ENCODE measurements at places on chromosomes 3 and 15.

DNA sequence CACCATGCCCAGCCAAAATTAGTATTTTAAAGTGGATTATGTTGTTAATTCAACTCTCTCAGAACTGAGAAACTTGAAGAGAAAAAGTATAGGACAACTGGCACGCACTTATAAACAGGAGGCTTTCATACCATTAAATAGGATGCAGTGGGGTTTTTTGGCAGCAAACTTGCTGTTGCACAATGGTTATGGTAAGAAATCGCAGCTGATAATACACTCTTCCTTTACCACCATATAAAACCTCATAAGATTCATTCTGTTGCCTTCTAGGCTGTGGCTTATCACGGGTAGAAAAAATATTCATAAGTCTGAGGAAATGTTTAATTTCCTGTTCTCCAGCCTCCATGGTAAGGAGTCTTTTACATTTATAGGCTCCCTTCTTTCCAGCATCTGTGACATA, 95.3 kb downstream of the TMCO5A start:
- DNase-seq: no peak

DNA sequence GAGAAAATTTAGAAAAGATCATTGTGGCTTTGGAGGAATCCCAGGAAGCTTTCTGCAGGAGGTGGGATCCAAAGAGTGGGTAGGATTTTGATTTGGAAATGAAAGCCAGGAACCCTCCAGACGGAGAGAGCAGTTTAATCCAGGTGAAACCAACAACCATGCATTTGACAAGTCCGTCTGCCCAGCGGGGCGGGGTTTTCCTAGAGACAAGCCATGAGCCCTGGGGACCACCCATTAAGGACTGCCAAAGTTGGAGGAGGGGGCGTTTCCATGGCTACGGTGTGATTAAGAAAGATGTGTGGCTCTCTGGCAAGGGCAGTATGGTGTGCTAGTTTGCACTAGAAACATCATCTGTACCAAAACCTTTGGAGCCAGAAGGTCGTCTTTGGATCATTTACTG, 53.4 kb downstream of the SRGAP3 start:
- no peak for DNase-seq

- no peak for DNase-seq
Measured at GRCh38 chr3:169835533-169835932, 22.8 kb upstream of the LRRC34 start.

DNA sequence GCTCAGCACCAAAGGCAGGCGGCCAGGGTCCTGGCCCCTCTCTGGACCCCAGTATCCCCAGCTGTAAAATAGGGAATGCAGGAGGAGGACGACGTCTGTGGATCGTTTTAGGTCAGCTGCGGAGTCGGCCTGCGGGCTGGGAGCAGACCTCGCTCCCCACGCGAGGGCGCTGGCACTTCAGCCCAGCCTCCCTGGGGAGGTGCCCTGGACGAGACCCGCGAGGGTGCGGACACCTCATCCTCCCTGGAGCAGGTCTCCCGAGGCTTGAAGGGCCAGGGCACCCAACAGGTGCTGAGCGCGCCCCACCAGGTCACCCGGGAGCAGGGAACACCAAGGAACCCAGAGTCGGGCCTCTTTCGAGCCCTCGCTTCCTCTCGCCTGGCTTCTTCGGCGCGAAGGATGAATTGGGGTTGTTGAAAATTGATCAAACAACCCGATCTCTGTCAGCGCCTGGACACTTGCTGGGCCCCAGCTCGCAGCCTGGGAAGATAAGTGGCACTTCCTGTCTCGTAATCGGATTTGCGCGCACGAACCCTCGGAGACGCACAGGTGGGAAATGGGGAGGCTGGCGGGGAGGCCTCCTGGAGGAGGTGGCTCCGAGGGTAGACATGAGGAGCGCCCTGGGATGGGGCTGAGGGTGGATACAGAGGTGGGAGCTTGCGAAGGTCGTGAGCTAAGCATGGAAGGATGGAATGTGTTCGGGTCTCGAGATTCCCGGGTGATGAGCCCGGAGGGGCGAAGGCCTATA, 588 bp upstream of the VIPR1 start:
- peak; percentile 71 for DNase-seq

GRCh38 chr15:81030301-81030750, 29.6 kb downstream of the TLNRD1 start:
- no peak for DNase-seq

- DNase-seq: no peak
Measured at GRCh38 chr3:148333091-148333490, 364.6 kb upstream of the AGTR1 start.

DNA sequence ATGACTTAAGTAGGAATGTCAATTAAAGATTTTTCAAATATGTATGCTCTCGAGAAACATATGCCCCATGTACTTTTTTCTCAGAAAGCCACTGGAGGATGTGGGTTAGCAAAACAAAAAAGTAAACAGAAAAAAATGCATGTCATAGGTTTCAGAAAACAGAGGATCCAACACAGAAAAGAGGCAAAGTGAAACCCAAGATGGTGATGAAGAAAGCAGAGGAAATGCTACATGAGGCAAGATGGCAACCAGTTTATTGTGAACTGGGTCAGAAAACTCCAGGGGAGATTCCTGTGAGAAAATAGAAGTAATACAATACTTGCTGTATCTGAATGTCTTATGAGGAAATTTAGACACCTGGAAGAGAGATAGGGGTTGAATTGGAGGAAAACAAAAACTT, 30.8 kb upstream of the EOMES start:
- DNase-seq: no peak

DNA sequence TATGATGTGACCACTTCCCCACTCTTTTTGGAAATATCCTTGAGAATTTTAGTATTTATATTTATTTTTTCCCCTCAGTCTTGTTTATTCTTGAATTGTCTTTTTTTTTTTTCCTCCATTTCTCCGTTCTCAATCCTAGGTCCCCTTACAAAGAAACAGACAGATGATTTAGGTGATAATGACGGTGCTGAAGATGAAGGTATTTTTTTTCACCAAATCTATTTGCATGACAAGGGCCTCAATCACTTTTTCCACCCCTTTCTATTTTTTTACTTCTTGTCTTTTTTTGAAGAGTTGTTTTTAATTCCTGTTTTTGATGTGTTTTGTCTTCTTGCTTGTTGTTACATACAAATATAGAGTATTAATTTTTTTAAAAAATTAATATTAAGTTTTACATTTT, 402.6 kb downstream of the NLGN1 start:
- no peak for DNase-seq

DNA sequence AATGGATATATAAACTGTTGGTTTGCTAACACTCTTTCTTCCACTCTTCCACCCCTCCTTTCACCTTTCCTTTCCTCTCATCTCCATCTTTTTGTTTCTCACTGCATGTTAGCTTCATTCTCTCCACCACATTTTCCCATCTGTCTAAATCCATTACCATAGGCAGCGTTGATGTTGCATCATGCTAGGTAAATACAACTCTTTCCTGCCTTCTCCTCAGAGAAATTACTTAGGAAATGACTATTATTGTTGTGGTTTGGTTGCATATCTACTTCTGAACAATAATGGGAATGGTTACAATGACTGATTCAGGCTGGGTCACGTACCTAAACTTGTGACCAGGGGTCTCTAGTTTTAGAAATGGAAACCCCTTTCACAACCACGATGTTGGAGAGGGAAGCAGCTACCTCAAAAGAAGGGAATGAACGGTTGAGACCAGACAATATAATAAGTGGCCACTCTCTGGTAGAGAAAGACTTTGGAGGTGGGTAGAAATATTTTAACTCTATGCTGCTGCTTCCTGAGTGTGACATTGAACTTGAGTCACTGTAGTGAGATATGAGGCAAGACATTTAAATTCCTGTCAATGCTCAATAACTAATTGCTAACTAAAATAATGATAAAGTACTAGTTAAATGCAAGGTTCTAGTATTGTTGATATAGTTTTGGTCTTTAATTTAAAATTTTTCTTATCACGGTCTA, 314.1 kb upstream of the TGFBR2 start:
- no peak for DNase-seq

DNA sequence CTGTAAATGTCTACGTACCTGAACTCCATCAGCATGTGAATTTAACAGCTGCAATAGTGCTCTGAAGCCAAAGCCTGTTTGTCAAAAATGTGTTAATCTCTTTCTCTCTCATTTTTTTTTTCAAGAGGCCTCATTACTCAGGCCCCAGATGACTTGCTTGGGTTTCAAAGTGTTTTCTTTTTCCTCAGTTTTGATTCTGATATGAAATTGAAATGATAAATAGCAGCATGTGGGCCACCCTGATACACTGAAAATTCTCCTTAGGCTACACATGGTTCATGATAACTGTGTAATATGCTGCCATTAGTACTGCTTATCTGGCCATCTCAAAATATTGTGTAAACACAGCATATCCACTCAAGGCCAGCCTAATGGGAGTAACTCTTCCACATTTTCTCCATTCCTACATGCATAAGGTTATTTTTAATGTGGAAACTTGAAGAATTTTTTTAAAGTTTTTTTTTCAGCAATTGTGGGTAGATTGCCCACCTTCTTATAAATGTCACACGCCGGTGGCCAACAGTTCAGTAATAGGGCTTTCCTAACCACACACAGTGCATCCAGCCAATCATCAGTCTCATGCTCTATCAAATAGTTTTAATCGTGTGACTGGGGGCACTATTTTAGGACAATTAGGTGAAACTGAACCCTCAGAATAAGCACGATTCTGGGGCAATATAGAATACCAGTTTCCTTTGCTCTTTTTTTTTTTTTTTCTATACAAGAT, 13.1 kb upstream of the DENND4A start:
- DNase-seq: no peak

- DNase-seq: no peak
Measured at GRCh38 chr3:25587526-25587925, 77.2 kb downstream of the TOP2B start.

DNA sequence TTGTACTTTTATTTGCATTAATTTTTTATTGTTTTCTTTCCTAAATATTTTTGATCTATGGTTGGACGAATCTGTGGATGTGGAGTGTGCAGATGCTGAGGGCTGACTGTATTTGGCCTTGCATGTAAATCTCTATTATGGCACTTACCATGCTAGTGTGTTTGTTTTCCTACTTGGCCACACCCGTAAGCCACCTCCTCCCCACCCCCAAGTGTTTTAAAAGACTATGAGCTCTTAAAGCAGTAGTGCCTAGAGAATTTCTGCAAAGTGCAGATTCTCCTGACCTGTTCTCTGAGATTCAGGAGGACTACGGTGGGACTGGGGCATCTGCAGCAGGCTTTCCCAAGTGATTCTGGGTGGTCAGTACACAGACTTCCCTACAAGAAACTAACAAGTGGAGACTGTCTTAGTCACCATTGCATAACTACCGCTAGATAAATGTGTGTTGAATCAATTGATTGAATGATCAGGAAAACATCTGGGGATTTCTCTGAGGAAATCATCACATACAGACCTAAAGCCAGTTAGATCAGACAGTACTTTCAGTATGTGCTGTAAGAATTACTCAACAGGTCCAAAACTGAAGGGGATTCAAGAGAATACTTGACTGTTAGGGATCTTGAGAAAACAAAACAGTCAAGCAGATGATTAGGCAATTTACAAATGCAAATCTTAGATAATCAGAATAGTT, 6.2 kb upstream of the TIPARP start:
- DNase-seq: no peak

- DNase-seq: no peak
Measured at GRCh38 chr3:2211568-2211967, 112.9 kb downstream of the CNTN4 start.

GRCh38 chr15:47395076-47395475, 322.2 kb upstream of the SEMA6D start:
- no peak for DNase-seq

DNA sequence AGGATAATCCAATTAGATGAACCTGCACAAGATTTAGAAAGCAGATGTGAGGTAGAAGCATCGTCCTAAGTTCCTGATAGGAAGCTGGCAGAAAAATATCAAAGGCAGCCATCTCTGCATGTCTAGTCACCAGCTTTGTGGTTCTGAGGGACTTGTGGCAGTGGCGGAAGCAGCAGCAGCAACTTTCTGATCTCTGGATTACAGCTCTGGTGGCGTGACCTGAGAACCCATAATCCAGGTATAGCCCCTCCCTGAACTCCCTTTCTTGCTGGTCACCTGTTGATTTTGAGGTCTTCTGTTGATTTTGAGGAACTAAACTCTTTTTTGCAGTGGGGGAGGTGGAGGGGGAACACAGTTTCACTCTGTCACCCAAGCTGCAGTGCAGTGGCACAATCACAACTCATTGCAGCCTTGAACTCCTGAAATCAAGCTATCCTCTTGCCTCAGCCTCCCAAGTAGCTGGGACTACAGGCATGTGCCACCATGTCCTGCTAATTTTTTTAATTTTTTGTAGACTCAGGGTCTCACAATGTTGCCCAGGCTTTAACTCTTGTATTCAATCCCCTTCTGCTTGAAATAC, 7.9 kb downstream of the FSIP1 start:
- DNase-seq: peak; percentile 3

GRCh38 chr3:45574067-45574494, 20.5 kb upstream of the LIMD1 start:
- DNase-seq: no peak

- DNase-seq: no peak
Measured at GRCh38 chr15:63369296-63369695, 12.3 kb downstream of the CA12 start.

GRCh38 chr3:168977716-168978374, 685.7 kb downstream of the MECOM start:
- no peak for DNase-seq

- DNase-seq: no peak
Measured at GRCh38 chr3:120985242-120985641, 77.2 kb downstream of the STXBP5L start.

GRCh38 chr15:52670087-52670486, 9.1 kb downstream of the ATOSA start:
- no peak for DNase-seq

GRCh38 chr3:126040386-126040785, 43.5 kb downstream of the SLC41A3 start:
- no peak for DNase-seq

GRCh38 chr3:71371282-71371681, 212.2 kb downstream of the FOXP1 start:
- DNase-seq: no peak

GRCh38 chr3:129082026-129082425, 21.4 kb downstream of the GP9 start:
- no peak for DNase-seq

DNA sequence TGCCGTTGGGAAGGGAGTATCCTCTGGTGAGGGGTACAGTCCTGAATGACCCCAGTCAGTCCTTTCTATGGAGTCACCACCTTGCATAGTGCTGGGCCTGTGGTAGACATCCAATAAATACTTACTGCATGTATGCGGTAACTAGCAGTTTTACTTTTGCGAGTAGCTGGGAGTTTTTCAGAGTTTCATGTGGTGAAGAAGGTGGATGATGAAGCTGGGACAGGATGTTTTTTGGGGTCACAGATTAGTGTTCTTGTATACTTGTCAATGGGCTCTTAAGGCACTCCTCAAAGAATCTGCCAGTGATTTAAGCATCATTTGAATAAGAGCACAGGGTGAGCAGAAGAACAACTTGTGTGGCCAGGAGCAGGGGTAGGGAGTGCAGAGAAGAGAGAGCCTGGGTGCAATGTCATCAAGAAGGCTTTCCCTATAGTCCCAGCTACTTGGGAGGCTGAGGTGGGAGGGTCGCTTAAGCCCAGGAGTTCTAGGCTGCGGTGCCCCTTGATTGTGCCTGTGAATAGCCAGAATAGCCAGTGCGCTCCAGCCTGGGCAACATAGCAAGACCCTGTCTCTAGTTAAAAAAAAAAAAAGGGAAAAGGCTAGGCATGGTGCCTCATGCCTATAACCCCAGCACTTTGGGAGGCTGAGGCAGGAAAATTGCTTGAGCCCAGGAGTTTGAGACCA, 22.1 kb downstream of the PPCDC start:
- DNase-seq: no peak

- no peak for DNase-seq
Measured at GRCh38 chr3:42486814-42487565, 15.5 kb upstream of the VIPR1 start.

- no peak for DNase-seq
Measured at GRCh38 chr15:92101708-92102394, 248.3 kb downstream of the SLCO3A1 start.
